ENCODE measurements at places on chromosomes 6 and 20.

GRCh38 chr20:44324343-44324742 lies 12.5 kb upstream of the R3HDML start:
- DNase-seq = no peak

GRCh38 chr20:43736588-43737158 lies 9.9 kb upstream of the GTSF1L start:
- peak; percentile 37 for DNase-seq

DNA sequence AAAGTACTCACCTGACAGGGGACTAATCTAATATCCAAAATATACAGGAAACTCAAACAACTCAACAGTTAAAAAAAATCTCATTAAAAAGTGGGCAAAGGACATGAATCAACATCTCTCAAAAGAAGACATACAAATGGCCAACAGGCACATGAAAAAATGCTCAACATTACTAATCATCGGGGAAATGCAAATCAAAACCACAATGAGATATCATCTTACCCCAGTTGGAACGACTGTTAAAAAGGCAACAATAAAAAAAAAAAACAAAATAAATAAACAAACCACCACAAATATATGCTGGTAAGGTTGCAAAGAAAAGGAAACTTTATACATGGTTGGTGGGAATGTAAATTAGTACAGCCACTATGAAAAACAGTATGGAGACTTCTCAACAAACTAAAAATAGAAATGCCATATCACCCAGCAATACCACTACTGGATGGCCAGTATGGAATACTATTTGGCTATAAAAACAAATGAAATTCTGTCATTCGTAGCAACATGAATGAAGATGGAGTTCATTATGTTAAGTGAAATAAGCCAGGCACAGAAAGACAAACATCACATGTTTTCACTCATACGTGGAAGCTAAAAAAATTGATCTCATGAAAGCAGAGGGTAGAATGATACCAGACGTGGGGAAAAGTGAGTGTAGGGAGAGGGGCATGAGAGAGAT lies 6.6 kb downstream of the SIRPB2 start:
- DNase-seq = no peak

- DNase-seq = no peak
Measured at GRCh38 chr20:54347166-54347833, 128.1 kb upstream of the DOK5 start.

DNA sequence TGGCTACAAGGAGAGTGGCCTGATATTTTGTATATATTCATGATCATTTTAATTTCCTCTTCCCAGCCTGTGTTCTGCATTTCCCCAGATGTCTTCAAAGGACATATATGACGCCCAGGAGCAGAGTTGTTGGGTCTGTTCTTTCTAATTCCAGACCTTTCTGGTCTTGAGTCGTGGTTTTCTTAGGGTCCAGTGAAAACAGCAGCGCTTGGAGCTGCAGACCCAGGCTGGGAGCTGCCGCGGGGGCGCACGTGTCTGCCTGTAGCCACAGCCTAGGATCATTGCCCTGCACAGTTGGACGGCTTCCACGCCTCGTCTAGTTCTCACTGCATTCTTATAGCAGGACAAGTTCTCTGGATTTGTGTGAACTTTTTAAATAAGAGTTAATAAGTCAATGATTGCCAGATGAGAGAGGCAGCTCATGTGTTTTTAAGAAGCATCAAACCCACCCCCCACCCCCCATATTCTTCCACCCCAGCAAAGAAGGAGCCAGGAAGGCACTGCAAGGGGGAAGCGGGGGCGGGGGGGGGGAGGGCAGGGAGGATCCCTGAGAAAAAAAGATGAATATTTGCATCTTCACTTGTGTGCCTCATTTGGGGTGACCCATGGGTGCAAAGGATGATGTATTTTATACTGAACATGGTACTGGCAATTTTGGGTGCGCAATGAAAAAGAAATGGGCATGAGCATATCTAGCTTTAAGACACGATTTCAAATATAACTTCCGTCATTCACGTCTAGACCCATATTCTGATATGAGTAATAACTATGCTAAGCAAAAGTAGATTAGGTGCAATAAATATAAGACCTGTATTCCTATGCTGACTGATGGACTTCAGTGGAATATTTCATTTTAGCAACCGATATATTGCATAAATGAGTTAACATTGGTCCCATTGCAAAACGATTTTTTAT lies 160.0 kb downstream of the TBXT start:
- no peak for DNase-seq

- no peak for DNase-seq
Measured at GRCh38 chr6:50720623-50721022, 7.3 kb downstream of the TFAP2D start.

DNA sequence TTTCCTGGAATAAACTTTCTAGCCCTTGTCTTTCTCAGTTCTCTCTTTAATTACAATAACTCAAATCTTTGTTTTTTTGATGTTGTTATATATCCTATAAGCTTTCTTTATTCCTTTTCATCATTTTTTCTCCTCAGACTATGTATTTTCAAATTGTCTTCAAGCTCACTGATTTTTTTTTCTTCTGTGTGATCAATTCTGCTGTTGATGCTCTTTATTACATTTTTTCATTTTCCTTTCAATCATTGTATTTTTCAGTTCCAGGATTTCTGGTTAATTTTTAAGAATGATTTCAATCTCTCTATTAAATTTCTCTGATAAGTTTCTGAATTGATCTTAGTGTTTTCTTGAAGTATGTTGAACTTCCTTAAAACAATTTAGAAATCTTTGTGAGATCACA lies 209.7 kb downstream of the TBC1D32 start:
- no peak for DNase-seq

DNA sequence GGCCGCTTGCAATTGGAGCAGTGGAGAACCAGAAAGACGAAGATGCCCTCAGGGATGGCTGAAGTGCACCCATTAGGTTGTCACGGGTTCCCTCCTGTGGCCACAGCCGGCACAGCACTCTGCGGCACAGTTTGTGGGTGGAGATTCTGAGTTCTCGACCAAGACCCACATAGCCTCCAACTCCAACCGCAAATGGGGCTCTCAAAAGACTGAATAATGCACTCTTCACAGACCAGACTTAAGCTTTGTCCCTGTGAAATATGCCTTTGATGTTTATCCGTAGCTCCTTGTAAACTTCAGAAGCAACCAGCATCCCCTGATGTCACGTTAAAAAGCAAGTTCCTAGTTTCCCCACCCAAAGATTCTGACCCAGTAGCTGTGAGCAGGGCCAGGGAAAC lies 934 bp upstream of the CST9 start:
- peak; percentile 71 for DNase-seq

DNA sequence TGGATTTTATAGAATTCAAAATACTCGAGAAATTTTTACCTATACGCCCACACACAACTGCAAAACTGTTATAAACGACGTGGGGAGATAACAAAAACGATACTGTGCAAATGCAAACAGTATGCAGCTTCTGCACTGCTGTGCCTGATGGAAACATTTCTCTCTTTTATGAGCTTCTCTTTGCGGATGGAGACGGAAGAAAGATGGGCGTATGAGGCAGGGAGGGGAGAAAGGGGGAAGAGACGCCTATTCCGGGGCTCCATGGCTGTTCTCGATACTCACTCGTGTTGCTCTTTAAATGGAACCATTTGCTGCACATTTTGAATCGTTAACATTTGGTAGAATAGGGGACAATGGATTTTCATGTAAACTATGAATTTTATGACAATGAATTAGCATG lies 69.1 kb upstream of the EXOC2 start:
- DNase-seq = no peak

DNA sequence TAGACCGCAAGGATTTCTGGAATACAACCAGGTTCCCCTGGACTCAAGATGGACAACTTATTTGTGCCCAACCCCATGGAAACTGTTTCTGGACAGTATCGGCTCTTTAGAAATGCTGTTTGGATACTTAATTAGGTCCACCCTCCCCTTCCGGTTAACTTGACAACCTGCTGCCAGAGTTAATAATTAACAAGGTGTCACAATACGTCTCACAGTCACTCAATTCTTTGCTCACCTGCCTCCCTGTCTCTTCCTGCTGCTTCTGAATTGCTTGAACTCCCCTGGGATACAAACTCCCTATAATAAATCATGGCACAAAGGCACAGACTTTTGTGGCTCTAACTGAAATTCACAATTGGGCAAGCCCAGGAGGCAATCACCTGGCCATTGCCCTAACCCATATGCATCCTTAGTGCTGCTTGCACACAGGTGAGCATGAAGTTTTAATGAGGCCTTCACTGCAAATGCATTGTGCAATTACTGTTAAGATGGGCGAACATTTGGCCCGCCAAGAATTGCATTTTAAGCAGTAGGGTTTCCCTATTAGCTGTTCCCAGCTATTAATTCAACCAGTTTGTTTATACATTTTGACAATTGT lies 504.4 kb upstream of the NOX3 start:
- no peak for DNase-seq

GRCh38 chr20:32574296-32575226 lies 10.6 kb downstream of the NOL4L start:
- DNase-seq = peak; percentile 51

- no peak for DNase-seq
Measured at GRCh38 chr6:38974389-38975151, 74.0 kb upstream of the GLP1R start.

- no peak for DNase-seq
Measured at GRCh38 chr6:125246566-125246965, 55.2 kb downstream of the HDDC2 start.

DNA sequence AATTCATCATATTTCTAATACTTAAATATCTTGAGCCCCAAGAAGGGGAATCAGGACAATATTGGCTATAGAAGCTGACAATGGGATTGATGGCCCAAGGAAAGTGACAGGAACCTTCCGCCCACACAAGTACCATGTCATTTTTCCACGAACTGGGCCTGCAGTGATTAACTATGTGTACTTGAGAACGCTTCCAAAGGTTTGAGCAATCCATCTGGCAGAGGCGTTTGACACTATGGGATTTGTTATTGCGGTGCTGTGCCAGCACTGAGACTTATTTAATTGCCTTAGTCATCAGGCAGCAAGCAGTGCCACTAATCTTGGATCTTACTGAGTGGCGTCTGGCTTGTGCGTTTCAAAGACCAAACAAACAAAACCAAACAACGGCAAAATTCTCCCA lies 135.6 kb upstream of the UST start:
- no peak for DNase-seq

- DNase-seq = no peak
Measured at GRCh38 chr6:148413321-148414091, 70.9 kb downstream of the SASH1 start.

DNA sequence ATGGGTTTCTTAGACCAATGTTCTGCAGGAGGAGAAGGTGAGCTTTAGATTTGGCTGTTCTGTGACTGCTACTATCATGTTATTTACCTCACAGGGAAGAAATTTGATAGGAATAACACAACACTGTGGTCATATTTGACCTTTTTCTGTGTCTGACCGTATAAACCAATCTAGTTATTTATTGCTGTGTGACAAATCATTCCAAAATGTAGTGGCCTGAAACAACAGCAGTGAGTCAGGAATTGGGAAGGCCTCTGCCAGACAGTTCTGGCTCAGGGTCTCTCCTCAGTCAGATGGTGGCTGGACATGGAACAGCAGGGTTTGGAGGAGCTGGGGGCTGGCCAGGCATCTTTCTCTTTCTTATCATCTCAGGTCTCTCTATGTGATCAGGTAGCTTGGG lies 33.0 kb downstream of the RIPOR2 start:
- DNase-seq = no peak

DNA sequence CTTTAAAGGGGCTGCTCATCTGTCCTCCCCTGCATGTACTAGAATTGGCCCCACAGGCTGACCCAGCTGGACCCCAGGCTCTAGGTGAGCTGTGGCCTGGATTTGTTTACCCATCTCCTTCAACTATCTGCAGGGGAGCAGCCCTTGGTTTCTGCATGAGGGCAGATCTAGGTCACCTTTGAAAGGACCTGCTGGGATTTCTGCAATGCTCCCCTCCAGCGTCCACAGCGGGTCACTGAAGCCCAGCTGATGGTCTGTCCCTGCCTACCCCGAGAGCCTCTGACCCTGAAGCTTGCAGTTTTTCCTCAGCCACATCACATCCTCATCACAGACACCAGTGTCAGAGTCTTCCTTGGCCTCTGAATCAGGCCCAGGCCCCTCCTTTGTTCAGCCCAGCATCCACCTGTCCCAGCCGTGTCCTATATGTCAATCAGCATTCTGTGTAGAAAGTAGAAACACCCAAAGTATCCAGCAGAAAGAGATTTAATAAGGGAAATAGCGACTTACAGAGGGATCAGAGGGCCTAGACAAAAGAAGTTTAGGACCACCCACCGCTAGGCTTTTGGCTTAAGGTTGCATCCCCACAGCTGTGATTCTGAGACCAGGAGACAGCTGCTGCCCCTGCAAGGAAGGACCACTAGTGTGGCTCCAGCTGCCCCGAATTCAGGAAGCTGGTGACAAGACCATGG lies 243.1 kb downstream of the LRFN2 start:
- DNase-seq = no peak

- DNase-seq = no peak
Measured at GRCh38 chr6:48075181-48075580, 35.8 kb downstream of the PTCHD4 start.

DNA sequence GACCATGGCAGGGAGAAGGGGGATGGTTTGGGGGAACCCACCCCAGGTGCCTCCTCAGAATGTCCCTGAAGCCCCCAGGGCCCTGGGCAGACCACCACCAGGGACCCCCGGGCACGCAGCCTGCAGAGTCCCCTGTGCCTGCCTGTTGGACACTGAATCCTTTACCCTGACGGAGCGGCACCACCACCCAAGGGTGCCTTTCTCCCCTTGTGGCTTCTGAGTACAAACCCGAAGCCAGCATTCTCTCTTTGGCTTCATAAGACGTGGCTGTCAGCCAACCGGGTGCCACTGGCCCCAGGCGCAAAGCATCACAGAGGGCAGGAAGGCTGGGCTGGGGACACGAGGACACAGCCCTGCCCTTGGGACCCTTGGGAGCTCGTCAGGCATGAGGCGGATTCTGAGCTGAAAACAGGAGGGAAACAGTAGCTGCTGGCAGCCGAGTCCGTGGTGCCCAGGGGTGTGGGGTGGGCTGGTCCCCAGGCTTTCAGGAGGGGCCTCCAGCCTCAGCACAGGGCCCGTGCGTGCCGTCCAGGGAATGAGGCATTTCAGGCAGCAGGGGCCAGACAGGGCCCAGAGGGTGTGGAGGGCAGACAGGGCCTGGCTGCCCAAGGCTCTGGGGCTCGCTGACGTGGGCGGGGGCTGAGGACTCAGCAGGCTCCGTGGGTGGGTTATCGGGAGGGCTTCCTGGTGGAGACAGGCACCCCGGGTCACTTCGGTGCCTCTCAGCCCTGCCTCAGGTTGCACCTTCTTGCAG lies 3.5 kb downstream of the COL9A3 start:
- no peak for DNase-seq

GRCh38 chr6:44067173-44068139 lies 59.8 kb downstream of the MRPL14 start:
- DNase-seq = no peak
